Activated CD4-positive, alpha-beta T cell treated with anti-CD3 and anti-CD28 coated beads, Interleukin-2, Interleukin-6, amounts not matched to agents 100 ng/mL and 50 ng/mL, durations not matched to agents 16 hours and 8 hours (primary cell): ENCODE measurements at places on chromosomes 5 and 9.

DNA sequence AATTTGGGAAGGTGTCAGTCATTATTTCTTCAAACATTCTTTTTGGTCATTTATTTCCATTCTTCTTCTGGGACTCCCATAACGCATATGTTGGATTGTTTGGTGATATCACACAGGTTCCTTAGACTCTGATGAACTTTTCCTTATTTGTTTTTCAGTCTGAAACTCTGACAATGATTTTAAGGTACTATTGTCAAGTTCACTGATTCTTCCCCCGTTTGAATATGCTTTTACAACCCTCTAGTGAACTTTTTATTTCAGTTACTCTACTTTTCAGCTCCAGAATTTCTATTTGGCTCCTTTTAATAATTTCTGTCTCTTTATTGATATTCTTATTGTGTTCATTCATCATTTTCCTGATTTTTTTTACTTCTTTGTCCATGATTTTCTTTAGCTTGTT, 92.5 kb upstream of the RORB start:
- DNase-seq: no peak

DNA sequence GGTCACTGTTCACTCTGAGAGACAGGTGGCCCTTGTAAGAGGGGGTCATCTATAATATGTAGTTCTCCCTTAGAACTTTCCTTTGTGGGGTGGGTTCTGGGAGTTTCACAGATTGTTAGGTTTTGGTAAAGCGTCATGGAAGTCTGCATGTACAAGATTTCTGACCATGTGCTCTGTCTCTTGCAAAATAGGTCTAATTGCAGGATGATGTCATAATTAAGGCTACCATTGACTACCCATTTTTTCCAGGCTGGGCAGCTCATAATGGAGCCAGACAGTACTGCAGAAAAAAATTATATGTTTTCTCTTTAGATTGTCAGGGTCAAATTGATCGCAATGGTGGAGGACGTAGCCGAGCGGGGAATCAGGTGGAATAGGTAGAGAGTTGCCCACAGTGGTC, 3.7 kb upstream of the GM2A start:
- DNase-seq: no peak

DNA sequence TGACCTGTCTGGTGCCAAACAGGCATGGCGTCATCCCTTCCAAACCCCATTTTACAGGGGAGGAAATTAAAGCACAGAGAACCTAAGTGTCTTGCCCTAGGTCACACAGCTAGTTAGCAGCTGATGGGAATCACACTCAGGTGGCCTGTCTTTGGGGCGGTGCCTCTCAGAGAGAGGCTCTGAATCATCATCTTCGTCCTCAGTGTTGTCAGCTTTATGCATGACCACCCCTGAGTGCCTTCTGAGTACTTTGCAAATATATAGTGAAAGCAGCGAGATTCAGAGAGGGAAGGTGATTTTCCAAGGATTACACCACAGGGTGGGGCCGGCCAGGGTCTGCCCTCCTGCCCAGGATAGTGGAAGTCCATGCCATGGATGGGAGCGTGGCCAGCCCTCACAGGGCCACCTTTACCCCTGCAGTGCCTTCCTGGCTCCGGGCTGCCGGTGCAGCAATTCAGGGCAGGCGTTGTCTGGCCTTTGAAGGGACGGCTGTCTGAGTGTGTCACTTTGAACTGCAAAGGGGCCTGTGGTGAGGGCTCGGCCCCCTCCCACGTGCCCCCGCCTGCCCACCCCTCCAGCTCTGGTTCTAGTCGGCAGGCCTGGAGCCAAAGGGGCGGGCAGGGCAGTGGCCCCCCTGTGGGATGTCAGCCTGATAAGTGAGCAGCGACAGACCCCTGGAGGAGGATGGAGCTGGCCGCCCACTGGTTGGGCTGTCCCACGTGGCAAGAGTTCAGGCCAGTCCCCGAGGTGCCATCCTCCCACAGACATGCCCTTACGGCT, 16.9 kb downstream of the LMX1B start:
- no peak for DNase-seq

- no peak for DNase-seq
Measured at GRCh38 chr5:33491941-33492340, 51.2 kb downstream of the TARS1 start.

- DNase-seq: no peak
Measured at GRCh38 chr5:149857499-149857898, 87.1 kb downstream of the PDE6A start.
